ENCODE measurements at places on chromosomes 11 and 22.
A peak's percentile ranks its signal among the peaks of the same experiment; 100 is the strongest.

- no peak for DNase-seq
Measured at GRCh38 chr11:119684361-119685110, 44.5 kb downstream of the NECTIN1 start.

DNA sequence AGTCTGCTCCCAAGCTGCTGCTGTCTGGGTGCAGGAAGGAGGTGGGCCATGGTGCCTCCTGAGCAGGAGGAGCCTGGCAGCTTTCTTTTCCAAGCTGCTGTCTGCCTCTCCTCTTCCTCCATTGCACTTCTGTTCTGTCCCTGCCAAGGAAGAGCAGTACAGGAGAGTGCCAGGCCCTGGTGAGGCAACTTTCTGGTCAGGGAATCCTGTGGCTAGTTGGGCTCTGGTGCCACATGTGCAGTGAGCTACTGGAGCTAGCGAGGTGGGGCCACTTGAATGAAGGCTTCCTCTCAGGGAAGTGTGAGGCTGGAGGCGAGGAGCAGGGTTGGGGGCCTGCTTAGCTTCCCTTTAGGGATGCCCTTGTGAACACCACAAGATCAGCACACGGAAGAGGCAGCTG, 90.0 kb downstream of the TSPAN18 start:
- no peak for DNase-seq

DNA sequence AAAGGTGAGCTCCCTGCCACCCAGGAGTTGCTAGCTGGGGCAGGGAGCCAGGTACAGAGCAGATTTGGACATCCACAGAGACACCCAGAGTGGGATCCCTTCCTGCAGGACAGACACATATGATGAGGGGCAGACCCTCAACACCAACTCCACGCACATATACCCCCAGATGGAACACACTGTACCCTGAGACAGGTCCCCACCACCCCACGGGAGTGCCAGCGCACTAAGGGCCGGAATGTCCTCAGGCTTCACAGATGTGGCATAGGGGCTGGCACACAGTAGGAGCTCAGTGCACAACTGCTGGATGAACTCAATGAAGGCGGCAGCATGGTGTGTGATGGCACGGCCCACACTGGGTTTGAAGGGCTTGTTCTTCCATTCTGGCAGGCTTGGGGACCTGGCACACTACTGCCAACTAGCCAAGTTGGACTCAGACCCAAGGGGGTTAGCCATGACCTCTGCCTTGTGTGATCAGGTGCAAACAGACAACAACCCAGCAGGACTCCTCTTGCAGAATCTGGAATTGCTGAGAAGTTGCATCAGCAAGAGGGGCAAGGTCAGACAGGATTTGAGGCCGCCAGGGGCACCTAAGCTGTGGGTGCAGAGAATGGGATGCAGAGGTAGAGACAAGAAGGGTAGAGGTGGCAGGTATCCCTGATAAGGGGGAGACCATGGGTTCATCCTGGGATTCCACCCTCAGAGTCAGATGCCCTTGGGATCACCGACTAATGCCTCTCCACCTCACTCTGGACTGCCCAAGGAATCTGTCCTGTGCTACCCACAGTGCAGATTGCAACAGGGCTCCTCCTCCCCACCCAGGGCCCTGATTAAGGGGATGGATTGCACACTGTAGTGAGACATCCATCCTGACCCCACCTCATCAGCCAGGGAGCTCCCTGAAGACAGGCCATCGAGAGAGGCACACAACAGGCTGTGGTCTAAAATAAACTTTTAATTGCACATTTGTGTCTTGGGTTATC, 2.4 kb downstream of the C22orf15 start:
- DNase-seq = no peak

GRCh38 chr22:30305906-30306626, 16.8 kb upstream of the CASTOR1 start:
- DNase-seq = peak; percentile 91

DNA sequence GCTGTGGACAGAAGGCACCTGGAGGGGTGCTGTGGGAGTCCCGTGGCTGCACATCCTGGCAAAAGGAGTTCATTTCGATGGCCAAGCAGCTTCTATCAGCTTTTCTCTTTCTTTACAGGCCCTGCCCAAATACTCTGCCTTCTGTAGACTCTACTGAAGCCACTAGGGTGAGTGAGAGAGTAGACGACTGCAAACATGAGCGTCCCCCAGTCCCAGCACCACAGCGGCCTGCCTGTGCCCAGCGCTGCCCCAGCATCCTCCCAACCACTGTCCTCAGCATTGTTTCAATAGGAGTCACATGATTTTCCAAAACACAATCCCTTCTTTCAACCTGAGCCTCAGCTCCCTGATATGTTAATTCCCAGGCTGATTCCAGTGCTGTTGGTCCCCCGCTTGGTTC, 110.0 kb downstream of the KIRREL3 start:
- no peak for DNase-seq

- no peak for DNase-seq
Measured at GRCh38 chr11:16312233-16312765, 44.0 kb downstream of the SOX6 start.

DNA sequence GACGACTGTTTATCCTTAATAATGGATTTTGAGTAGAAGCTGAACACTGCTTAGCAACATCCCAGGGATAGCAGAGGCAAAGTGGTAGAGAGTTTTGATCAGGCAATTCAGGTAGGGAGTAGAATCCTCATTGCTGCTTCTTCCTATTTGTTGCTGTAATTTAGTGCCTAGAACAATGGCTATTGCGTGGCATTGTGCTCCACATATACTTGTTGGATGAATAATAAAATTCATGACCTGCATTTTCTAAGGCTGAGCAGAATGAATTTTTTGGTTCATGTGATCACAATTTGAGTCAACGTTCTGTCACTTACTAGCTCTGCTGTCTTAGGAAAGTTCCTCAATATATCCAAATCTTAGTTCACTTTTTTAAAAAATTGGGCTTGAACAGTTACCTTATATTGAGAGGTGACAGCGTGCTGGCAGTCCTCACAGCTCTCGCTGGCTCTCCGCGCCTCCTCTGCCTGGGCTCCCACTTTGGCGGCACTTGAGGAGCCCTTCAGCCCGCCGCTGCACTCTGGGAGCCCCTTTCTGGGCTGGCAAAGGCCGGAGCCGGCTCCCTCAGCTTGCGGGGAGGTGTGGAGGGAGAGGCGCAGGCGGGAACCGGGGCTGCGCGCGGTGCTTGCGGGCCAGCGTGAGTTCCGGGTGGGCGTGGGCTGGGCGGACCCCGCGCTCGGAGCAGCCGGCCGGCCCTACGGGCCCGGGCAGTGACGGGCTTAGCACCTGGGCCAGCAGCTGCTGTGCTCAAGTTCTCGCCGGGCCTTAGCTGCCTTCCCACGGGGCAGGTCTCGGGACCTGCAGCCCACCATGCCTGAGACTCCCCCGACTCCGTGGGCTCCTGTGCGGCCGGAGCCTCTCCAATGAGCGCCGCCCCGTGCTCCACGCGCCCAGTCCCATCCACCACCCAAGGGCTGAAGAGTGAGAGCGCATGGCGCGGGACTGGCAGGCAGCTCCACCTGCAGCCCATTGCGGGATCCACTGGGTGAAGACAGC, 350.6 kb downstream of the ETS1 start:
- no peak for DNase-seq

- no peak for DNase-seq
Measured at GRCh38 chr11:8686325-8686724, 3.7 kb downstream of the RPL27A start.

- peak; percentile 72 for DNase-seq
Measured at GRCh38 chr11:69010964-69011623, 2.0 kb downstream of the MRGPRF start.

GRCh38 chr11:86810288-86810687, 9.9 kb downstream of the PRSS23 start:
- DNase-seq = no peak

GRCh38 chr11:17764446-17765218, 30.1 kb downstream of the KCNC1 start:
- DNase-seq = no peak

- DNase-seq = no peak
Measured at GRCh38 chr22:27433099-27433498, 368.5 kb downstream of the MN1 start.

- peak; percentile 75 for DNase-seq
Measured at GRCh38 chr11:112453601-112454577, 193.2 kb upstream of the PLET1 start.

- DNase-seq = no peak
Measured at GRCh38 chr11:128614026-128614425, 26.7 kb upstream of the ETS1 start.

GRCh38 chr11:10926801-10927211, 69.0 kb upstream of the ZBED5 start:
- no peak for DNase-seq

- peak; percentile 64 for DNase-seq
Measured at GRCh38 chr11:77619576-77620198, 17.9 kb downstream of the CLNS1A start.

GRCh38 chr22:40588726-40589125, 47.8 kb downstream of the MRTFA start:
- DNase-seq = no peak

- DNase-seq = no peak
Measured at GRCh38 chr11:16863389-16863788, 124.9 kb downstream of the C11orf58 start.

GRCh38 chr22:37083914-37084313, 25.6 kb downstream of the TMPRSS6 start:
- DNase-seq = no peak

GRCh38 chr11:95700471-95700817, 89.1 kb downstream of the FAM76B start:
- DNase-seq = no peak

DNA sequence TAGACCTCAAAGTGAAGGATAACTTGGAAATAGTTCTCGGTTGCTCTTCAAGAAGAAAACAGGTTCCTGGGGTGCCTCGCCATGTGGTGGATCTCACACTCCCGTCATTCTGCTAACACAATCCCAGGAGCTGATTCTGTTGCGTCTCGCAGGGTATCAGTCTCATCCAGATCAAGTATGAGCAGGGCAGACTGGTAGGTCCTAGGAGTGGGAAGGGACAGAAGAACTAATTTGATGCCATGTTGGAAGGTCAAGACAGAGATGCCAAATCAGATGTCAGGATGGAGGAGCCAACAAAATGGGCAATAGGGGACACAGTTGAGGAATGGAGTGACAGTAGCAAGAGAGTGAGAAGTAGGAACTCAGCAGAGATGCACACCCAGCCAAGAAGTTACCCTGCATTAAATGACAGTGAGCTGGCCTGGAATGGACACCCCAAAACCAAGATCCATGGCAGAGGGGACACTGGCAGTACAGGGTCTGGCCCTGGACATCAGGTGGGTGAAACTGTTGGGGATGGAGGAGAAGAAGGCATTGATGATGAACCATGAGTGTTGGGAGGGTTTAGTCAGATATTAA, 76.2 kb downstream of the BDNF start:
- no peak for DNase-seq

DNA sequence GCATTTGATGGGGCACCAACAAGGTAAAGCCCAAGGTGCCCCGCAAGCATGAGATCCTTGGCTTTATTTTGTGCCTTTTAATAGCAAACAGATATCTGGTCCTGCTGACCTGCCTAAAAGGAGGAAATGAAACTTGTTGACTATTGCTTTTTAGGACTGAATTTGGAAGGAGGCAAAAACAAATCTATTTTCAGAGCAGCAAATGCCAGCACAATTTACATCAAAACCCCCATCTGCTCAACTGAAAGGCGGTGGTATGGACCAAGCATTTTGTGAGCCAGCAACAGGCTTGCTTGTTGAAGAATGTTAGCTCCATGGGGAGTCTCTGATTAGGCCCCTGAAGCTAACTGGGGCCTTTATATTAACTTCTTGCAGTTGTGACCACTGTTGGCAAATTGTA, 192.6 kb upstream of the E2F8 start:
- DNase-seq = no peak

- no peak for DNase-seq
Measured at GRCh38 chr11:118742304-118742703, 48.7 kb downstream of the DDX6 start.

GRCh38 chr11:102399189-102399588, 52.2 kb downstream of the BIRC2 start:
- DNase-seq = no peak

GRCh38 chr11:70292166-70292565, 21.7 kb downstream of the PPFIA1 start:
- DNase-seq = no peak

DNA sequence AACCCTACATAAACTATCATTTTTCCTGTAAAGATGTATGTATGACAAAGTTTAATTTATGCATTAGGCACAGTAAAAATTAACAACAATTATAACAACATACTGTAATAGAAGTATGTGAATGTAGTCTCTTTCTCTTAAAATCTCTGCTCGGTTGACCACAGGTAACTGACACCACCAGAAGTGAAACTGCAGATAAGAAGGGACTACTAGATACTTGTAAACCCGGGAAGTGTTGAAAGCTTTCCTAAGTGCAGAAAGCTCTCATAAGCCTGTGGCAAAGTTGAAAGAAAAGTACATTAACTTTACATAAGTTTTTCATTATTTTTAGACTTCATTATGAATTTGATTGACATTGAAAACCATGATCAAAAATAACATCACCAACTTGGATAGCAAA, 1173.3 kb downstream of the LRRC4C start:
- no peak for DNase-seq

GRCh38 chr22:24836282-24836681, 30.3 kb downstream of the SGSM1 start:
- peak; percentile 11 for DNase-seq

GRCh38 chr11:45933131-45933831, 10.8 kb downstream of the LARGE2 start:
- no peak for DNase-seq

- DNase-seq = peak; percentile 13
Measured at GRCh38 chr11:62627713-62628112, 5.9 kb upstream of the B3GAT3 start.

DNA sequence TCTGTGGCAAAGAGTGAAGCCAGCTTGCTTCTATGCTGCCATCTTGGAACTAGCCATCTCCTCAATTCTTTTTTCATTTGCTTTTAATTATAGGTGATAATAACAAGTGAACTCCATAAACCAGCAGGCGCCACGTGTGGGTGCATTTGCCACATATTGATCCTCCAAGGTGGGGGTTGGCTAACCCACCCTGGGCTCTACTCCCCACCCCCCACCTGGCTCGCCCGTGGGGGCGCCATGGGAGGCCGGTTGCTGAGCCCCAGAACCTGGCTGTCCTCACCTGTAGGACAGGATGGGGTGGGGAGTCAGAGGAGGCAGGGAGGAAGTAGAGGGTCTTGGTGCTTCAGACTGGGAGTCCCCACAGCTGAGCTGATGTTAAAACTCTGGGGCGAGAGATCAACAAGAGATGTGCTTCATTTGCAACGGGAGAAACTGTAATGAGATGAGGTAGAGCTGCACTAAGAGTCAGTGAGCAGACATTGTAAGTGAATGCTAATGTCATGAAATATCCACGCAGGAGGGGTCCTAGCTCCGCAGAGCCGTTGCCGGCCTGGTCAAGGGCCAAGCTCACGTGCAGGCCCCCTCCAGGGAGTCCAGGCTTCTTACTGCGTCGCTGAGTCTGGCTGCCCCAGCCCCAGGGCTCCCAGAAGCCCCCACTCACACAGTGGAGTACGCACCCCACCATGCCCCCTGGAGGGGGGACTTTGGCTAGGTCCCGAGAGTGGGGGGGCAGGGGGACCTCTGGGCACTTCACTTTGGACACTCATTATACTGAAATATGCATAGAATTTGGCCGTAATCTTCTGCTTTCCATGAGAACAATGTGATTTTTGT, 59.4 kb downstream of the BRD1 start:
- DNase-seq = no peak

GRCh38 chr11:77106321-77106720, 3.7 kb downstream of the OMP start:
- DNase-seq = no peak

GRCh38 chr11:57214098-57214417, 23.0 kb downstream of the APLNR start:
- no peak for DNase-seq

- no peak for DNase-seq
Measured at GRCh38 chr11:36398231-36398953, 102.3 kb downstream of the PRR5L start.
